ENCODE measurements at places on chromosomes 16 and 17.

DNA sequence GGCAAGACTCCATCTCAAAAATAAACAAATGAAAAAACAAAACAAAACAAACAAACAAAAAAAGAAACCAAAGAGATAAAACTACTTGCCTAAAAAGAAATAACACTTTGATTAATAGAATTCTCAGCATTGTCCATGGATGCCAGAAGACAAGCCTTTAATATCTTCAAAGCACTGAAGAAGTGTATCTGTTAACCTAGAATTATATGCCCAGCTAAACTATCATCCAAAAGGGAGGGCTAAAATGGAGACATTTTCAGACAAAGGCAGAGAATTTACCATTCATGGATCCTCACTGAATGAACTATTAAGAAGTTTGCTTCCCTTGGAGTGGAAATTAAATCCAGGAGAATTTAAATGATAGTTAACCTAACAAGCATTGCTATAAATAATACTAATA lies 130.1 kb upstream of the SEC14L1 start:
- no peak for DNase-seq

DNA sequence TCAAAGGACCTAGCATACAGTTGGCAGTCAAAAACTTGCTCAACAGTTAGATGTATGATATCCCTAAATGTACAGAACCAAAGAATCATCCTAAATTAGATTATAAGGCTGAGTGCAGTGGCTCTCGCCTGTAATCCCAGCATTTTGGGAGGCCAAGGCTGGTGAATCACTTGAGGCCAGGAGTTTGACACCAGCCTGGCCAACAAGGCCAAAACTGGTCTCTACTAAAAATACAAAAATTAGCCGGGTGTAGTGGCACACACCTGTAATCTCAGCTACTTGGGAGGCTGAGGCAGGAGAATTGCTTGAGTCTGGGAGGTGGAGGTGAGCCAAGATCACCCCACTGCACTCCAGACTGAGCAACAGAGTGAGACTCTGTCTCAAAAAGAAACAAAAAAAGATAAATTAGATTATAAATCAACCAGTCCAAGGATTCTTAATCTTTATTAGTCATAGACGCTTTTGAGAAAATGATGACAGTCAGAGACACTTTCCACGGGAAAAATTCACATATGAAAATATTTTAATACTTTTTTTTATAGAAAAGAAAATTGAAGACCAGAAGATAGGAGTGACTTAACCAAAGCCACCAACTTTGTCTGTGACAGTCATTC lies 77.6 kb downstream of the MMD start:
- no peak for DNase-seq

DNA sequence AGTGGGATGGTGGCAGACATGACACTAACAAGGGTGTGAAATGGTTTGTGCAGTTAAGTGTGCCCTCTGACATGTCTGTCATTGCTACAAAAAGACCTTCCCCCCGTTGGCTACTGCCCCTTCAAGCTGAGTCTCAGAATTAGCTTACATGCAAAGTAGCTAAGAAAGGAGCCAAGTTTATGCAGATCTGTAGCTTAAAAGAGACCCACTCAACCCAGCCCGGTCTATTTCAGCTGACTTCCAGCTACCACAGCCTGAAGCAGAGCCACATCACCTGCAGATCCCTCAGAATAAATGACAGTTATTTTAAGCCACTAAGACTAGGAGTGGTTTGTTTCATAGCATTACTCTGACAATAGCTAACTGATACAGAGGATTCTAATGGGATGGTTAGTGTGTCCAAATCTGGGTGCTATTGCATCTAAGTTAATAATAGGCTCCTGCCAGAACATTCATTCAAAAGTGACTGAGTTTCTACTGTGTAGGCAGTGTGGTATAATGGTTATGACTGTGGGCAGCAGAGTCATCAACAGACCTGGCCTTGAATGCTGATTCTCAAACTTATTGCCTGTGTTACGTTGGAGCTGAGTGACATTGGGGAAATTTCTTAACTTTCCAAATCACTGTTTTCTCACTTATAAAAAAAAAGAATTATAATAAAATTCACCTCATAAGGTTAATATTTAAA lies 11.7 kb downstream of the C17orf67 start:
- no peak for DNase-seq

DNA sequence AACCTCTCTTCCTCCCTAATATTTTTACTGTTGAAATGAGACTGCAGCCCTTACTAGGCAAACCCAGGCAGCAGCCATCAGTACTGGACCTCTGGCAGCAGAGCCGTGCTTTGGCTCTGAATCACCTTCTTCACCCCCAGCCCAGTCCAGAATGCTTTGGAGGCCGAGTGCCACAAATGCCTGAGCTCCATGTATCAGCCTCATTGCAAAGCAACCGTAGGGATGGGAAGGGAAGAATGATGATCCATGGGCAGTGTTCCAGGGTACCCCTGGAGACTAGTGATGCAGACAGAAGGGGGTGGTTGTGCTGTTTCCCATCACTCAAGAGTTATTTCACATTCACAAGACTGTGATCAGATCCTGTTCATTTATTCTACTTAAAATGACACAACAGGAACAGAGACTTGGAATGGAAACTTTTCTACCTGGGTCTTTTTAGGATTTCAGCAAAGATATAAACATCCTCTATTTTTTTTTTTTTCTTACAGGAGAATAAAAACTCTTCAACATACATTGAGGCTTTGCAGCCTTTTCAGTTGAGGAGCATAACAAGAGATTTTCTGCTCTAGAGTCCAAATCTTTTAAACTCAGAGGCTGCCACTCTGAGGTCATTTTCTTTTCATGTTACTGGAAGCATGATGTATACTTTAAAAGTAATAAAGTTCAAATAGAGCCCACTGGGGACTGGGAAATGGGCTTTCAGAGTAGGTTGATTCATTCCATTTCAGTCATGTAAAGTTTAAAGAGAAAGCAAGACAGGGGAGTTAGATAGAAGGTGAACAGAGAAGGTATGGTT lies 138.3 kb downstream of the KCNJ2 start:
- no peak for DNase-seq

DNA sequence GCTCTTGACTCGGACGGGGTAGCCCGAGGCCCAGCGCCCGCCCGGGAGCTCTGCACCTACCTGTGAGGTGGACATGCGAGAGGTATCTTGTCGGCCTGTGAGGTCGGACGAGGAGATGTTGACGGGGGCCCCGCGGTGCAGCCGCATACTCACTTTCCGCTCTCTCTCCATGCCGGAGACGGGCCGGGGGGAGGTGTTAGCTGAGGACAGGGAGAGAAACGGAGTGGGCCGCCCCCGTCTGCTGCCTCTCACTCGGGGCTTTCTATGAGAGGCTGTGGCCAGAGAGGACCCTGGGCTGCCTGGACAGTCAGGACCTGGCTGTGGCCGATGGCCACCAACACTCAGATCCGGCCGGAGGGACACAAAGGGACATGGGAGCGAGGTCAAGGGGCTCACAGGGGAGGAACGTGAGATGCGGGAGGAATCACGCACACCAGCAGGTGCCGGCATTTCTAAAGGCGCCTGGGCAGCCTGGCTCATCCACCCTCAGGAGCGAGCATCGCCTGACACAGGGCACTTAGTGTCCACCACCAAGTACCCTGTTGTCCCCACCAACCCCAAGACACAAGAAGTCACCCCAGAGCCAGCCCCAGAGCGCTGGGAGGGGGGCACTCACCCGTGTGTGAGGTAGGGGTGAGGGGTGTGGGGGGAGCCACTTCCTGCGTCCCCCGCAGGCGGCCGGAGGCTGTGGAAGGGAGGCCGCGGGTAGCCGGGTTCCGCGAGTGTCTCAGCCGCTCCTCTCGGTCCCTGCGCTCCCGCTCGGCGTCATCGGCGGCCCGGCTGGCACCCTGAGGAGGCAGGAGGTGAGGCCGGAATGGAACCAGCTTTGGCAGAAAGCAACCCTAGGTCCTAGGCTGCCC lies 20.2 kb downstream of the SLC16A3 start:
- DNase-seq: no peak

- DNase-seq: no peak
Measured at GRCh38 chr17:80938556-80938955, 53.1 kb upstream of the CHMP6 start.

- no peak for DNase-seq
Measured at GRCh38 chr17:68185820-68186219, 62.0 kb upstream of the AMZ2 start.

DNA sequence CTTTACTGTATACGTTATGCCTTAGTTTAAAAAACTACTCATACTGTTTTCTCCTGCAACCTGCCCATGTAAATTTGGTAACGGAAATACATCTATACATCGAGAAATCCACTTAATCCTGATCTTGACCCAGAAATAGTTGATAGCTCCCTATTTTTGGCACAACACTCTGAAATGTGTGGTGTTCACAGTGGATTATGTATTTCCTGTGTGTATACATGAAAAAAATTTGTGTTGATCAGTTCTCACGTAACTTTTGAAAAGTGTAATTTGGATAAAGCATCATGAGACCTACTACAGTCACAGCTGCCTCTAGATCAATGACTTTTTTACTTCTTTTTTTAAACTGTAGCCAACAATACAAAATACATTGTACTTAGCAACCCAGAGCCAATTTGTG lies 90.7 kb downstream of the VMP1 start:
- no peak for DNase-seq

DNA sequence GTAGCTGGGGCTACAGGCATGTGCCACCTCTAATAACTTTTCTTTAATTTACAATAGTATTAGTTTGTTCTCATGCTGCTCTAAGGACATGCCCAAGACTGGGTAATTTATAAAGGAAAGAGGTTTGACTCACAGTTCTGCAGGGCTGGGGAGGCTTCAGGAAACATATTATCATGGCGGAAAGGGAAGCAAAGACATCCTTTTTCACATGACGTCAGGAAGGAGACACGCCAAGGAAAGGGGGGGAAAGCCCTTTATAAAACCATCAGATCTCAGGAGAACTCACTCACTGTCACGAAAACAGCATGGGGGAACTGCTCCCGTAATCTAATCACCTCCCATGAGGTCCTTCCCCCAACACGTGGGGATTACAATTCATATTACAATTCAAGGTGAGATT lies 18.3 kb downstream of the IL4R start:
- no peak for DNase-seq

GRCh38 chr16:12758031-12758669 lies 45.5 kb downstream of the CPPED1 start:
- no peak for DNase-seq

GRCh38 chr17:57603978-57604377 lies 141.1 kb downstream of the CCDC182 start:
- no peak for DNase-seq

GRCh38 chr16:28112908-28113307 lies 49.4 kb upstream of the GSG1L start:
- no peak for DNase-seq

GRCh38 chr17:76166168-76166567 lies 25.1 kb upstream of the FOXJ1 start:
- no peak for DNase-seq

DNA sequence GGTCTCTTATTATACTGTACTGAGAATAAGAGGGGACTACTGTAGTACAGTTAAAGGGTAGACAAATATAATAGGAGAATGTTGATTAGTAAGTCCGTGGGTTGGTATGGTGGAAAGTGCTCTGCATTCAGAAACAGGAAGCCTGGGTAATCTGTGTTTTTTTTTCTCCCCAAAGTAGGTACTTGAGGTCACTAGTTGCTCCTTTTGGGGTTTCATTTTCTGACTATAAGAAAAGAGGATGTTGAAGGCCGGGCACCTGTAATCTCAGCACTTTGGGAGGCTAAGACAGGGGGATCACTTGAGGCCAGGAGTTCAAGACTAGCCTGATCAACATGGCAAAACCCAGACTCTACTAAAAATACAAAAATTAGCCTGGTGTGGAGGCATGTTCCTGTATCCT lies 42.0 kb upstream of the MMD start:
- DNase-seq: no peak

DNA sequence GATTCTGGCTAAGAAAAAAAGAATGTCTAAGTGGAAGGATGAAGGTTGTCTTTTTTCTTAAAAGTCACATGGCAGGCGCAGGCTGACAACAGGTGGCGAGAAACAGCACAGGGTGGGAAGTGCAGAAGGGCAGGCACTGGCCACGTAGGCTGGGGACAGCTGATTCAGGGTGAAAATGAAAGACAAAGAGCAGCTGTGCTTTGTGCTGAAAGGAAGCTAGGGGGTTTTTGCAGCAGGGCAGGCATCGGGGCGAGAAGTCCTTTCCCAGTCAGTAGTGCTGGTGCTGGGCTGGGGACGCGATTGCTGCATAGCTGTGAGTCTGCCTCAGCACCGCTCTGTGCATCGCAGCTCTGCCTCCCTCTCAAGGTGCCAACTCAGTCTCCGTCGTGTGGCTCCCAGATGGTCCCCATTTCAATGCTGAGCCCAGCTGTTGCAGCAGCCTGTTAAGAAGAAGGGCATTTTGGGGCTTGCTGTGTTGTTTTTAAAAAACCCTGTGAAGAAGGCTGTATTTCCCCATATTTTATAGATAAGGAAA lies 183.1 kb upstream of the CCL2 start:
- no peak for DNase-seq

DNA sequence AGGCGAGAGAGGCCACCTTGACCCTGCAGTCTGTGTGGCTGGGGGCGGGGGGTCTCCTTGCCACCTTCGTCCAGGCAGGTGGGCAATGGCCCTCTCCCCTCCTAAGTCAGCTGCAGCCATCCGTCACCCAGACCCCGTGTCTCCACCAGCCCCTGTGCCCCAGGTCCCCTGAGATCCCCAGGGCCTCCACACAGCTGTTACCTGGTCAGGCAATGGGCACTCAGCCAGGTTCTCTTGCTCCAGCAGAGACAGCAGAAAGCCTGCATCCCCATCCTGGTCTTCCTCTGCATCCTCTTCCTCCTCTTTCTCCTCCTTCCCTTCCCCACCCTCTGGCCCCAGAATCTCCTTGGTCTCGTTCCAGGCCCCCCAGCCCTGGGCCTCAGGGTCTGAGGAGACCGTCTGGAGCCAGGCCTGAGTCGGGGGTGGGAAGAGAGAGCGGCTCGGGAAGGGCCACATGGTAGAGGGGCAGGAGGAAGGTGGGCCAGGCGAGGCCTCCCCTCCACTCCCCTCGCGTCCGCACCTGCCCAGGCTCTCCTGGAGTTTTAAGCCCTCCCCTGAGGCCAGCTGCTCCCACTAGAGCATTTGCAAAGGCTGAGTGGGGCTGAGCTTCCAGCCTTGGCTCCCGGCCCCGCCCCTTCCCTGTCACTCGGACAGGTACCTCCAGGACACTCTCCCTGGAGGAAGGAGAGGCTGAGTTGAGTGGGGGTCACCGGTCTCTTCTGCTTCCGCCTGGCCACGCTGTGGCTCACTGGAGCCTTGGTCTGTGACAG lies at the start of gene PABPN1L:
PABPN1L (minus strand) TSS at position 510 of the 770 bp plus-strand sequence; CDS start at position 456, 54 bp downstream.
- DNase-seq: no peak

- no peak for DNase-seq
Measured at GRCh38 chr17:18856570-18856915, 1.4 kb upstream of the PRPSAP2 start.

GRCh38 chr17:69445132-69445531 lies 30.6 kb downstream of the MAP2K6 start:
- DNase-seq: no peak

- no peak for DNase-seq
Measured at GRCh38 chr16:11449716-11450115, 104.5 kb downstream of the RMI2 start.

DNA sequence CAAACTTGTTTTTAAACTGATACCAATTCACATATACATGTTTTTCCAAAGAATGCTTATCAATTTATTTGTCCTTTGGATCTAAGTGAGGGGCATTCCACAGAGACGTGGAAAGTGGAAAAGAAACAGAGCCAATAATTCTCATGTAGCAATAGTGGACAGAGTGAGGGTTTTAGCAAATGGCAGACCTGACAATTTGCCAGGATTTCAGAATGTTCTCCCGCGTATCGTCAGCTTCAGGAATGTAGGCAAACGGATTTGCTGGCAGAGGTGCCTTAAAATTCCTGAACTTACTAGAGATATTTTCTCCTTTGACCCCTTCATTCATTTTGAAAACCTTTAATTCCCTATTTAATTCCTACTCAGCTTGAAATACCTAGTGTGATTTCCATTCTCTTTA lies 193.4 kb upstream of the CPHXL start:
- no peak for DNase-seq

All from hematopoietic multipotent progenitor cell treated with erythropoietin and hydrocortisone succinate and interleukin-3 and kit ligand, for 17 days (in vitro differentiated cells).